ENCODE measurements at places on chromosomes 2 and 18.

- no peak for DNase-seq
Observed at GRCh38 chr2:168611091-168611490, 155.0 kb downstream of the CERS6 start.

GRCh38 chr2:235580426-235581157 is 86.7 kb downstream of the AGAP1 start:
- DNase-seq = no peak

DNA sequence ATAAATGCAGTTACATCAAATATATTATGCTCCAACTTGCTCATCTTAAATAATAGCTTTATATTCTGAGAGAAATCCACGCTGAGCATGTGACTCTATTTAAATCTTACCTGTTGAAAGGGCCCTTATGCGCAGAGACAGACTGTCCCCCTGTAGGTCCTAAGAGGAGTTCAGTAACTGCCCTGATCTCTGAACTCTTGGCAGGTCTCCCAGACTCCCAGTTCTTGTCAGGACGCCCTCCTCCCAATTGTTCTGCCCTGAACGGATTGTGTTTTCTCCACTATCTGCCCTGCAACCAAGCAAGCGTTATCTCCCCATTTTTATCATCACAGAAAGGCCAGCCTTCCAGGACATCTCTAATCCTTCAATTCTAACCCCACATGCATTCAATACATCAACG is 954.6 kb downstream of the TSN start:
- DNase-seq = no peak

- DNase-seq = no peak
Observed at GRCh38 chr2:241425368-241425767, 69.3 kb downstream of the FARP2 start.

DNA sequence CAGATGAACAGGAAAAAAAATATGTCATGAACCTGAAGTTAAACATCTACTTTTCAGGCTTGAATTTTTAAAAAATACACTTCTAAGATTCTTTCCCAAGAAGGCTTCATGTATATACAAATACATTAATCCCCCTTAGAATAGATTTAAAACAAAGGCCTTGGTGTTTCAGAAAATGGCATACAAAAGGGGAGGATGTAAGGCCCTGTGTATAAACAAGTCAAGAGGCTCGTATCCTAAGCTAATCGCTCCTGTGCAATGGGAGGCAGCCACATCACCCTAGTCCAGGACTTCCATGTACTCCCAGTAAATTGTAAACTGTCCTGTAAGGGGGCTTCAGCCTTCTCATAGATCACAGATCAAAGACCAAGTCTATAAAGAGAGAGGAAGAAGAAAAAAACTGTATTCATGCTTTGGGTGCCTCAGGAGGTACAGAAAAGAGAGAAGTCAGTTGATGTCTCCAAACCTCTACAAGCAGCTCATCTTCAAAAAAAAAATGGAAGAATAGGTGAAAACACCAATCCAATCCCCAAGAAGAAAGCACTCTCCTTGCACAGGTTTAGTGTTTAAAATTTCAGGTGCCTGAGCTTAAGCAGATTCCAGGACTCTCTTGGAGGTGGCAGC is 53.9 kb downstream of the ANKRD44 start:
- no peak for DNase-seq

GRCh38 chr2:98691303-98691702 is 39.6 kb downstream of the MGAT4A start:
- no peak for DNase-seq

DNA sequence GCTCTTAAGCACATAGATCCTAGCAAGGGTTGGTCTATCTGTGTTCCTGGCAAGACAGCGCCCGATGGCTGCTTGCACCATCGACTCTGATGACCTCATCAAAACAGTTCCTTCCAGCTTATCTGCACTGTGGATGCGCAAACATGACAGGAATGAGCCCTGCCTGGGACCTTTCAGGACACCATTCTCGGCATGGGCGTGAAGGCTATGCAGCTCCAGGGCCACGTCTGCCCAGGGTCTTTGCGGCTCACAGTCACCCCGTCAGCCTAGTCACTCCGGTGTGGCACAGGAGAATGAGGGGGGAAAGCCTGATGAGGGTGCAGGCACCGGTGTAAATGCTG is 147.8 kb upstream of the TWIST2 start:
- DNase-seq = no peak

DNA sequence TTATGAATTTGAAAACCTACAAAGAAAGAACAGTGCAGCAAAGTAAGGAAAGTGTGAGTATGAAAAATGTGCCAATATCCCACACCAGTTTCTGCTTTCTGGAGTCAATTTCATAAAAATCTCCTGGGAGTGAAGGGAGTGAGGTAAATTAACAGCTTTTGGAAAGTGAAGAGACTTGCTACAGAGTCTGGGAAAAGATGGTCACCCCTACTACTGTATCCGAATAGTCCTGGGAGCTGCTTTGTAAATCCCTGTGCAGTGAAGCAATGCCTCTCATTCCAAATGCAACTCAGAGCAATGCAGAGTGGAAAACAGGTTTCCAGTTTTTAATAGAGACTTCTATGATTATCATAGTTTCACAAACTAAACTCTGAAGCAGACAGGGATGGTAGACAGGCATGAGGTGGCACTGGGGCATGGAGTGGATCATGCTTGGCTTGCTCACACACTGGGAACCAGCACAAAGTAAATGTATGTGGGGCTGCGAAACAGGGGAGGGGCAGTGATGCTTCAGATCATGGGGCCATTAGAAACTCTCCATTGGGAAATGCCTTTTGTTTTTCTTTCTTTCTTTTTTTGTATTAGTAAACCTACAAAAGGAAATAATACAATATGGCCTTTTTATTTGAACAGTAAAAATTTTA is 10.6 kb downstream of the COL5A2 start:
- DNase-seq = no peak

GRCh38 chr2:9991221-9991620 is 39.7 kb downstream of the GRHL1 start:
- DNase-seq = no peak

DNA sequence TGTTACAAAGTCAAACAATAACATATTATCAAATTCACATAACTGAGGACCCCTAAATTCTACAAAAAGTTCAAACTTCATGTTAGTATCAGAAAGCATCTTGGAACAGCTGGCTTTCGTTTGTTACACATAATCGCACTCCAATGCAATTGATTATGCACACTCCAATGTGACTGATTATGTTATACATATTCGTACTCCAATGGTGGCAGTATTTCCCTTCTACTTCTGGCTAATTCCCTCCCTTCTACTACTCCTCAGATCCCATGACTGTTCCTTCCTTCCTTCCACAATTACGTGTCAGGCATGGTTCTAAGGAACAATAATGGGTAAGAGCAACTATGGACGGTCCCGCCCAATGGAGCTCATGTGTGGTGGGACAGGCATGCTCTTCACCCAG is 137.1 kb upstream of the CCDC150 start:
- no peak for DNase-seq

DNA sequence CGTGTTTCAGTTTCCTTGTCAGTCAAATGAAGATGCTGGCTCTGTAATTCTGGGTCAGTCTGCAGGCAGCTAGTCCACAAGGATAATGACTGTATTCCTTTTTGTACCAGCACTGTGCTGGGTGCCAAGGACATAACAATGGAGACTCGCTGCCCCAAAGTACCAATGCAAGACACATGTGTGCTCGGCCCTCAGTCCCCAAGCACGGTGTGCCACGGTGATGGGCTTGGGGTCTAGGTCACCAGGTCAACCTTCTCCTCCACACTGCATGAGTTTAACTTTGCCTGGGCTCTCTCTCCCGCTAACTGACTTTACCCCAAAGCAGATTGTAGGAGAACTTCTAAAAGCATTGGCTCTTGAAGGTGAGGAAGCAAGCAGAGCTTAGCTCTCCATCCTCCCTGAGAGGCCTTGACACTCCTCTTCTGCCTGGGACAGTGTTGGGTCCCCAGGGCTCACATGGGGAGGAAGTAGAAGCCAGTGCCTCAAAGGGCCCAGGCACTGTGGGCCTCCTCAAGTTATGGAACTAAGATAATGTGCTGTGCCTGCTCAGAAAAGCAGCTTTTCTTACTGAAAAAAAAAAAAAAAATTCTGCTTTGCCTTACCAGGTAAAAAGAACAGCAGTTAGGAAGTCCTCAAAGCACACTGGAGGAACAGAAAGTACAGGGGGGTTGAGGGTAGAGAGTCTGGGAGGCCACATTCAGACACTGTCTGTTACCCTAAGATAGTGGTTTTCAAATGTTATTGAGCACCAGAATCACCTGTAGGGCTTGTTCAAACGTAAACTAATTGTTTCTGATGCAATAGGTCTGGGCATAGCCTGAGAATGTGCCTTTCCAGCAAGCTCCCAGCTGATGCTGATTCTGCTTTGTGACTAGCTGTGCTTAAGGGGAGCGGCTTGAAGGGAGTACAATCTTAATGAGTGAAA is 276.4 kb upstream of the CXCR4 start:
- DNase-seq = no peak

DNA sequence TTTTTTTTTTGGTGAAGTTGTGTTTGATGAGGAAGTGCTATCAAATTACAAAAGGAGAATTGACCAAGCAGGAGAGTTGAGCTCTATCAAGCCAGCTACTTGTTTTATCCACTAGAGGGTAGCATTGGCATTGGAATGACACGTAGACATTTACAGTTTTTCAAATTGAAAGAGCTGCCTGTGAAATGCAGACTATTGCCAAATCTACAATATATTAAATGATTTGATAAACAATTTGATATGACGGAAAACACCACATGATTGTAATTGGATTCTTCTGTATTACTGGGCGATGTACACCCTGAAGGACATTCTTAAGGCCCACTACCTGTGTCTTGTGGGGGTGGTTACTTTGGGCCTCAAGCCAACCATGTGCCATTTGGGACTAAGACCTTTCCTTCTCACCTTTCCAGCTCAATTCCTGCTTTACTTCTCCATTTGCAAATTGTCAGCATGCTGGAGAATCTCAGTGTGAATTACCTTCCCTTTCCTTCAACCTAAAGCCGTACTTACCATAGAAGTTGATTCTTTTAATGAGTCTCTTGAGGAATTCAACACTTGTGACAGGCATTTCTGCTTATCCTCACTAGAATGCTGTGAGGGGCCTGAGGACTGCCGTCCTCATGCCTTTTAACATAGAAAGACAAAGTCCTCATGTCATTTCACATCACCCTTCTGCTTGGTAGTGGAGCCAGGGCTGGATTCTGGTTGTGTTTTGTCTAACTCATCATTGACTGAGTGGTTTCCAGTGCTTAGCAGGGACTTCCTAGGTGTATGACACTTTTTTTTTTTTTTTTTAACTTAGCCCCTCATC is 134.8 kb upstream of the THUMPD2 start:
- peak; percentile 74 for DNase-seq

GRCh38 chr2:157173740-157174184 is 83.7 kb upstream of the GALNT5 start:
- peak; percentile 98 for DNase-seq

- DNase-seq = no peak
Observed at GRCh38 chr2:167825664-167826063, 421.7 kb downstream of the STK39 start.

DNA sequence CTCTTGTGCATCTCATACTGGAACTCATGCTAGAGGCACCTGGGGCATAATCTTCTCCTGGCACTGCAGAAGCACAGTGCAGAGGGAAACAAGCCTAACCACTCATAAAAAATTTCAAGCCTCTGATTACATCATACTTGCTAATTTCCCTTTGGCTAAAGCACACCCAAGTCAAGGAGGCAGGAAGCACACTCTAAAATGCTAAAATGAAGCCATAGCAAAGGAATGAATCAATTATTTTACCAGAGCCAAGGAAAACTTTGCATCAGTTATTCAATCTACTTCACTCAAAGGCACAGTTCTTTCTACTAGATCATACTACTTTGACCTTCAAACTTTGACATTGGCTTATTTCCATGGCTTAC is 79.6 kb upstream of the SPOPL start:
- DNase-seq = peak; percentile 68

- DNase-seq = no peak
Observed at GRCh38 chr18:48785091-48785614, 165.6 kb downstream of the SMAD7 start.

DNA sequence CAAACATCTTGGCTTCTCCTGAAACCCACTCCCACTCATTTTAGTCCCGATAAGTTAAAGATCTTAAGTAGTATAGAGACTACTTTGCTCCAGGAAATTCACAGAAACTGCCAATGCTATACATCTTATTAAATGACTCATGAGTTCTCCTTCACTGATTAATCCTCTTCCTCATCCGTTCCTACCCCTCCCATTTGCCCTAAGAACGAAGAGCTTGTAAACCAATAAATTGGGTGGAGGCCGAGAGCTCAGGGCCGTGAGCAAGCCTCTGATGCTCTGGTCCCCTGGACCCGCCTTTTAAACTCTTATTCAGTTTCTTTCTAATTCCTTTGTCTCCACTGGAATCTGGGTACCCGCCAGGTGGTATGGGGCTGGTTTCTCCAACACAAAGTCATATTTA is 68.6 kb downstream of the METTL8 start:
- no peak for DNase-seq
